Activated naive CD4-positive, alpha-beta T cell treated with Interleukin-2 at 50 U/mL for 16 hours (primary cell): ENCODE measurements at places on chromosomes 2 and 18.

DNA sequence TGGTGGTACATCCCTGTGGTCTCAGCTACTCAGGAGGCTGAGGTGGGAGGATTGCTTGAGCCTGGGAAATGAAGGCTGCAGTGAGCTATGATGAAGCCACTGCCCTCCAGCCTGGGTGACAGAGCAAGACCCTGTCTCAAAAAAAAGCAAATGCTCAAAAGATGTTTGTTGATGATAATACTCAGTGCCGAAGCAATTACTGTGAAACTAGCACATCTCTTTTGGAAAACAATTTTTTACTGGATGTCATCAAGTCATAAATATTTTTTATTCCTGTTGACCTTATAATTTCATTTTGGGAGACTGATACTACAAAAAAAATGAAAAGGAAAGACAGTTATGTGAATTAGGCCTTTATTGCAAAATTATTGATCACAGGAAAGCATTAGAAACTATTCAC, 34.5 kb upstream of the FHOD3 start:
- DNase-seq, result no peak

DNA sequence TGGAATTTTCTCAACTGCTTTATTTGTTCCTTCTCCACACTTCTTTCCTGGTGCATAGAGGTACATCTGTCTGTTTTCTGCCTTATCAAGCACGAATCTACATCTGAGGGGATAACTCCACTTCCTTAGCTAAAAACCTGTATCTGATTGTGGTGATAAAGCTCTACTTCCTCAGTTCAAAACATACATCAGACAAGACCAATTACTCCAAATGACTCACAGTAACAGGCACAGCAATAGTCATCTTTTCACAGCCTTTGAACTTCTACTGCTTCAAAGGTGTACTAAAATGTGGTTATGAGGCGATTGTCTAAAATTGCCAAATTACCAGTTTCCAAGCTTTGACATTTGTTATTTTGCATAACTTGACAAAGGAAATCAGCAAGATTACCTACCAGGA, 803.6 kb upstream of the ZEB2 start:
- DNase-seq, result no peak

DNA sequence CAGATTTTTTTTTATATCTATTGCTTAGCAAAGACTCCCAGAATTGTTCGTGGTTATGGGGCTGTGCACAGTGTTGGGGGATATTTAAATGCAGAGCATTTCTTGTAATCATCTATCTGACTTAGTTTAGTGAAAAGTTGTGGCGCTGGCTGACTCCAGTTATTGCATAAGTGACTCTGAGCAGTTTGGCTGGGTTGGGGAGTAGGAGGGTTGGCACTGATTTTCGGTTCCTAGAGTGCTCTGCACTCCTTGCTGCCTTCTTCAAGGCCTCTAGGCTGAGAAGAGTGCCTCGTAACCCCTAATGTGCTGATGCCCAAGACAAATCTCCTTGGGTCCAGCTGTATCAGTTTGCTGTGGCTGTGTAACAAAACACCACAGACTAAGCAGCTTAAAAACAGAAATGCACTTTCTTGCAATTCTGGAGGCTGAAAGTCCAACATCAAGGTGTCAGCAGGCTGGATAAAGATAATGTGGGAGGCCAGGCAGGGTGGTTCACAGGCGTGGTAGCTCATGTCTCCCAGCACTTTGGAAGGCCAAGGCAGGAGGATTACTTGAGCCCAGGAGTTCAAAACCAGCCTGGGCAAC, 6.5 kb upstream of the IMPA2 start:
- no peak for DNase-seq

DNA sequence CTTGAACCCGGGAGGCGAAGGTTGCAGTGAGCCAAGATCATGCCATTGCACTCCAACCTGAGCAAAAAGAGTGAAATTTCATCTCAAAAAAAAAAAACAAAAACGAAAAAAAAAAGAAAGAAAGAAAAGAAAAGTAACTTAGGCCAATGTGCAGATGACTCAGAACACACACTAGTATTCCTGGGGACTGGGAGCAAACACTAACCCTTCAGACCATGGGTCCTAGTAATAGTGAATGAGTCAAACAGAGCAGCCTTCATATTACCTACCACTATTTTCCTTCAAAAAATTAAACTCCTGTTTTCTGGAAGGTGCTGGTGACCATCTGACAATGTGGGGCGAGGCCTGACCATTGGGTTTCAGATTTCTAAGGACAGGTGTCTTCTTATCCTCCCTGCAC, 253.4 kb downstream of the PIEZO2 start:
- no peak for DNase-seq

DNA sequence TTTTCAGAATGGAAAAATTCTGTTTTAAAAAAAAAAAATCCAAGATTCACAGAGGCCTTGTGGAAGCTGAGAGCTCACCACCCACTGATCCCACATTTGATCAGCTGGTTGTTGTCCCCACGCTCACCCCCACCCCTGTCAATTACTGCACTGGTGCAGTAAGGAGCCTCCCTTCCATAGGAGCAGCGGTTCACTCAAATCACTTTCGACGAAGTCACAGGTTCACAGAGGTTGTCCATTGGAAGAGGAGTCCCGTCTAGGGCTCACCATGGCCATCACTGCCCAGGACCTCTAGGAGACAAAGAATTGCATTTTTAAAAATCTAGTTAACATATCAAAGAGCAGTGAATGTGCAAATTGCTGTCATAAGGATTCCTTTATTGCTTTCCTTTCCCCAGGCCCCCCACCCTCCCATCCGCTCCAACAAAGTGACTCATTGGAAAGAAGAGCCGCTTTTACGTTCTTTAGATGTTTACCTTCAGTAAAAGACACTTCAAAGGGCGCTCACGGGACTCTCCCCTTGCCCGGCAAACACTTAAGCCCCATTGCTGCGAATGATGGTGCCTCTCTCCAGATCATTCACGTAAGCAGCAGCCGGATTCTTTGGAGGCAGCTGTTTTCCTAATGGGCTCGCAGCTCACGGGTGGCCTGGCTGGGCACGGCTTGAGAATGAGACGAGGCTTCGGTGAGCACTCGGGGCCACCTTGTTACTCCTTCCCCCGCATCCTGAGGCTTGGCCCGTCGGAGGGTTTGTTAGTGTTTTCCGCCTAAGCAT, 165.5 kb upstream of the SALL3 start:
- DNase-seq, result no peak
